ENCODE measurements at places on chromosomes 1 and 21.
A peak's percentile ranks its signal among the peaks of the same experiment; 100 is the strongest.

- DNase-seq, result peak; percentile 56
Observed at GRCh38 chr1:159197561-159198557, 6.8 kb upstream of the ACKR1 start.

GRCh38 chr1:39104158-39105060, 78.3 kb downstream of the NDUFS5 start:
- no peak for DNase-seq

DNA sequence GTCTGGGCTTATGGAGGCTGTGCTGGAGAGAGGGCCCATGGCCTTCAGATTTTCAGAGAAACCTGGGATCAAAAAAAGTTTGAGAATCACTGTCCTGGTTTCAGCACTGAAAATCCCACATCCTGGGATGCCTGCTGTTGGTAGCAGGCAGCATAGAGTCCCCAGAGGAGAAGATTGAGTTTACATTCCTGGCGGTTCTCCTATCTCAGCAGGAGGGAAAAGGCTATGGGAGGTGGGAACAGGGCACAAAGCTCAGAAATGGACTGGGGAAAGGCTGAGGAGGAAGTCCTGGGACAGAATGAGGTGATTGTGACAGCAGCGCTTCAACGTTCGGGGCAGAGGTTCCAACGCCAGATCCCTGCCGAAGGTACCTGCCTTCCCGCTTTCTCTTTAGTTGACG, 103.4 kb downstream of the ETS2 start:
- DNase-seq, result no peak

- DNase-seq, result no peak
Observed at GRCh38 chr21:41760411-41760810, 6.4 kb downstream of the RIPK4 start.

- DNase-seq, result no peak
Observed at GRCh38 chr21:20639026-20639425, 359.2 kb upstream of the NCAM2 start.

DNA sequence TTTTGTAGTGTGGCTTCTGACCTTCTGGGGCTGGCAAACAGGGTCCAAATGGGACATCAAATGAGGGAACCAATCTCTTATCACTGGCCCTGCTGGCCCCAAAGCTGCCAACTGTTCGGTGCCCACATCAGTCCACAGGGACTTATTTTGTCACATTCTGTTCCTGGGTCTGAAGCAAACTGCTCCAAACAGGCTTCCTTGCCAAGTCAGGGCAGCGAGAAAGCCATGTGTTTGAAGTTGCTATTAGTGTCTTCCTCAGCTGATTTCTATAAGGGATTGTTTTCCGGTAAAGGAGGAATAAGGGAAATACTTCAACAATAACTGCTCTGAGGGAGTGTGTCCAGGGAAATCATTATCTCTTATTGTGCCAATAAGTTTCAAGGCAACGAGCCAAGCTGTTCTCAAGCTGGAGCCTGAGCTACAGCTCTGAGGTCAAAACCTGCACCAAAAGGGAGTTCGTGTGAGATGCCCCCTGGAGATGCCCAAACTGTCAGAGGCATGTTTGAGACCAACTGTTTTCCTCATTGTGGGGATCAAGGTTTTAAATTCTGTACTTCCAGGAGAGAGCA, 381.4 kb upstream of the PROX1 start:
- no peak for DNase-seq

- no peak for DNase-seq
Observed at GRCh38 chr1:178953034-178953433, 72.7 kb upstream of the FAM20B start.

DNA sequence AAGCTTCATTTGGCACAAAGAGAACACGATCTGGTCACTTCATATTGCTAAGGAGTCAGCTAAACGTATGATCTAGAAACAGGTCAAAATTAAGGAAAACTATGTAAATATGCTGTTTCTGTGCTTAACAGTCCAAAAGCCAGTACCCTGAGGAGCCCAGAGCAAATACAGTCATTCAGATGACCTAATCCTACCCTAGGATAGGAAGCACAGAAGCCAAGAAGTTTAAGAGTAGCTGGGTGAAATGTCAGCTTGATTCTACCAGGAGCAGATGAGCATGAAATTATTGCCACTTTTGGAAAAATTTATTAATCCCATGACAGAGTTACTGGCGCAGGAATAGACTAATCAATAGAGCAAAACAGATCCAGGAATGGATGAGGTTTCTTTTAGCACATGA, 18.3 kb downstream of the SORT1 start:
- DNase-seq, result no peak

DNA sequence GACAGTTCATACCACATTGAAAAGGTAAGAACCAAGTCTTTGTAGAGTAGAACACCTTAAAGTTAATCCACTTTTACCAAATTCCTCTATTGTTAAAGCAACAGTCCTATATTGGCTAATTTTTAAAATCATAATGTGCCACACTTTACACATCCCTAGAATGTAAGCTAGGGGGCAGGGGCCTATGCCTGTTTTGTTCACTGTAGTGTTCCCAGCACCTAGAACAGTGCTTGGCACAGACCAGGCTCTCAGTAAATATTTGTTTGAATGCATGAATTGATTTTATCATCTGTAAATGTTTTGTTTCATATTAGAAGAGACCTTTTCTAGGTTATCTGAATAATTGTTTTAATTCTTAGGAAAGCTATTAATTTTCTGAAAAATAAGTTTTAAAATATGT, 9.1 kb downstream of the SMAP2 start:
- DNase-seq, result no peak

DNA sequence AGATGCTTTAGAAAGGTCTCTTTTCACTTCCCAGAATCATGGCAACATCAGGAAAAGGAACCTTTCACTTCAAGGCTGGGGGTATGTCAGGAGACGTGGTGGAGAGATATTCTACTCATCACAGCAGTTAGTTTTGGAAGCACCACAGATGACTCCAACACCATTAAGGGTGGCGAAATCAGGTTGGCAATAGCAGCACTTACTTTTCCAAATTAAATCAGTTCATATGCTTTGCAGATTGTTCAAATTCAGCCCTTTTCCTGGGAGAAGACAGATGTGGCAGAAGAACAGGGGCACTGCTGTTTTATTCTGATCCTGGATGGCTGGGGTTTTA, 79.0 kb downstream of the RUNX1 start:
- DNase-seq, result no peak

GRCh38 chr21:15564907-15565306, 164.9 kb upstream of the USP25 start:
- no peak for DNase-seq

DNA sequence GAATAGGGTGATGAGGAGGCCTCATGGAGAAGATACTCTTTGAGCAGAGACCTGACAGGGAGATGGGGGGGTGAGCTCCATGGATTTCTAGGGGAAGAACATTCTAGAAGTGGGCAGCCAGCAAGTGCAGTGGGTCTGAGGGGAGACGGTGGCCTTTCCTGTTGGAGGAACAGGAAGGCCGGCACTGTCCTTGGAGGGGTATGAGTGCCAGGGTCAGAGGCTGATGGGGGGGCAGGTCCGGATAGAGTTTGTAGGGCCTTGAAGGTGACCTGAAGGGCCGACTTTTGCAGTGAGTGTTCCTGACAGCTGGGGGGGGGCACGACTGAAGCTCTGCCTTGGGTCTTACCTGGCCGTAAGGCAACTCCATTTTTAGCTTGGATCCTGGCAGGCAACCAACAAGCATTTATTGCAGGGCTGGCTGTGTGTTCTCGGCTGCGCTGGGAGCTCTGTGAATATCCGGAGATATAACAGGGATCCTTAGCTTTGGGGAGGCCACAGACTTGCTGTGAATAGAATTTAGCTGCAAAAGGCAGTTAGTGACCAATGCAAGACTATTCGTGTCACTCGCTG, 130.6 kb downstream of the MRPS6 start:
- DNase-seq, result no peak

- no peak for DNase-seq
Observed at GRCh38 chr1:17359808-17360207, 12.2 kb upstream of the PADI6 start.

DNA sequence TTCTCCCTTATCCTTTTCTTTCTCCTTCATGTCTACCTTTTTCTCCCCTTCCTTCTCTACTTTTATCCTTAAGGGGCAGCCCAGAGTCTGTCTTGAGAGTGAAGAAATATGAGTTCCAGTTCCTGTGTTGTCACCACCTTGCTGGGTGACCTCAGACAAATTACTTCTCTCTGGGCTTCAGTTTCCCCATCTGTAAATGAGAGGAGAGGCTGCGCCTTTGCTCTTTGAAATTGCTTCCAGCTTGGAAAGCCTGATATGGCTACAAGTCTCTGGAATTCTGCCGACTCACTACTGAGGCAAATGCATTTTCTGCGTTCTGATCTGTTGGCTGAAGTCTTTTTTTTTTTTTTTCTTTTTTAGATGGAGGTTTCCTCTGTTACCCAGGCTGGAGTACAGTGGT, 119.2 kb downstream of the SYF2 start:
- DNase-seq, result no peak

DNA sequence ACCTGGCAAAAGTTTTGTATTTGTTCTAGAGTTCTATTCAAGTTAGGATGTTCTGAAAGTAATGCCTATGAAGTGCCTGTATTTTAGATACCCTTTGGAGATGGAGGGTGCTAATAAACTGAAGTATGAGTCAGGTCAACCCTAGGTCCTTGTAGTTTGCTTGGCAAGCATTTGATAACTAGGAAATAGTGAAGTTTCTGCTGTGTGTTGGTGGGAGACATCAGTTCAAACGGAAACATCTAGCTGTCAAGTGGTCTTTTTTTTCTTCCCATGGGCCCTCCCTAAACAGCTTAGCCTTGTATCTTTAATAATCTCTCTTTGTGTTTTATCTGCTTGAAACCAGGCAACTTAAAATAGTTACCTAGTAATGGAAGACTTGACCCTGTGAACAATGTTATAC, 4.5 kb downstream of the MRPS6 start:
- no peak for DNase-seq

DNA sequence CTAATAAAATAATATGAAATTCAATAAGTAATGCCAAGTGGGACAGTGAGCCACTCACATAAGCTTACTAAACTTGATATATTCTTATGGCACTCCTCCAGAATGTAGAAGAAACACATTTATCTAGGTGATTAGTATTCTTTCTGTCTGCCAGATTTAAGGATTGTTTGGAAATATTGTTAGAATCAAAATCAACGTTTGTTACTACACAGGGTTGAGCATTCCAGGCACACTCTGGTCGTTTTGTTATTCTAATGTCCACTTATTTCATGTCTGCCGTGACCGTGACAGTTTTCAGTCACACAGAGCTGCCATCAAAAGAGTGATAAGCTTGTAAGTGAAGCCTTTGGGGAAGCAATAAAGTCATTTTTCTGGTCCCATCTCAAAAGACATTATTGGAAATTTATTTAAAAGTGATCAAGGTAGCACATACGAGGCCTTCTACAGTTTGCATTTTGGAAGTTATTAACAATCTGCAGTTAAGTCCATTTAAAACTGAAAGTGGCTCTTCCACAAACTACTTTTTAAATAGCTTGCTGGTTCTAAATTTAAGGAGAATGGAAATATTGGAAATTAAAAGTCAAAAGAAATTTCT, 38.0 kb downstream of the NFIA start:
- DNase-seq, result no peak

DNA sequence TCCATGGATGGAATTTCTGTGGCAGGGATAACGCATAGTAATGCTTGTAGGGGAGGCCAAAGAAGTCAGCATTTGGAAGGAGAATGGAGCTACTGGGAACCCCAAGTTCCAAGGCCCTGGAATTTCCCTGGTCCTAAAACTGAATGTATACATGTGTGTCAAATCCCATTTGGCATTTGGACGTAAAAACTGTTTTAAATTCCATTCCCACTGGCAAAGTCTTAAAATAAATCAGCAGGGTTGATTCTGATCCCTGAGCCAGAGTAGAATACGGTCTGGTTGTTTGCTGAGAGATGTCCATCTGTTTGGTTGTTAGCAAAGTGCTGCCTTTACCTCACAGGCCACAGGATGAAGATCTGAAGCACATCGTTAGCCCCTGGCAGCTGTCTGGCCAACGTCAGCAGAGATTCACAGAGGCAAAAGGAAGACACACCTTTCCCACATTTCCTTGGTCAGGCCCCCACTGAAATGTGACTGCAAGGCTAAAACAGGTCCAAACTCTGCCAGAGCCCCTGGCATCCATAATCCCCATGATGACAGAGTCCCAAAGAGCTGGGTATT, 62.2 kb downstream of the GORAB start:
- DNase-seq, result no peak

DNA sequence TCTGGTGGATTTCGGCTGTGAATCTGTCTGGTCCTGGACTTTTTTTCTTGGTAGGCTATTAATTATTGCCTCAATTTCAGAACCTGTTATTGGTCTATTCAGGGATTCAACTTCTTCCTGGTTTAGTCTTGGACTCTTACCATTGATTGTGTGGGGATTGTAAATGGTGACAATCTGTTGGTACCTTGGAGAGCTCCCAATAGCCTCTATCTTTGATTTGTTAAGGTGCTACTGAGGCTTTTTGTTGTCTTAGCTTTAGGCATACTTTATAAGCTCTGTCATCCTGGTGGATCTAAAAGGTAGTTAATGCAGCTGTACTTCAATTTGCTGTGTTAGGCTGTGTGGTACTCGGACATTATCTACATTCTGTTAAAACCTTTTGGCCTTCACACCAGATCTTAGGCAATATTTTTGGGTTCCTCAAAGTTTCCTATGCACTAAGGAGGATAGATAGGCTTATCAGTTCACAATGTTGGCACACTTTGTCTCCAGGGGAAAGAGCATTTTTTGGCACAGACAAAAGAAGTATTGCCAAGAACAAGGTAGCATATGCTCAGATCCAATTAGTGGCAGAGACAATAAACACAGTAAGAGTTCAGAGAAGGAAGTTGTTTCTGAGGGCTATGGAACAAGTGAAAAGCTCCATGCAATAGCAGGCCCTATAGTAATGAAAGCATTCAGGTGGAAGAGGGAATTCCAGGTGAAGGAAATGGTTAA, 230.4 kb downstream of the PDE4B start:
- DNase-seq, result no peak

DNA sequence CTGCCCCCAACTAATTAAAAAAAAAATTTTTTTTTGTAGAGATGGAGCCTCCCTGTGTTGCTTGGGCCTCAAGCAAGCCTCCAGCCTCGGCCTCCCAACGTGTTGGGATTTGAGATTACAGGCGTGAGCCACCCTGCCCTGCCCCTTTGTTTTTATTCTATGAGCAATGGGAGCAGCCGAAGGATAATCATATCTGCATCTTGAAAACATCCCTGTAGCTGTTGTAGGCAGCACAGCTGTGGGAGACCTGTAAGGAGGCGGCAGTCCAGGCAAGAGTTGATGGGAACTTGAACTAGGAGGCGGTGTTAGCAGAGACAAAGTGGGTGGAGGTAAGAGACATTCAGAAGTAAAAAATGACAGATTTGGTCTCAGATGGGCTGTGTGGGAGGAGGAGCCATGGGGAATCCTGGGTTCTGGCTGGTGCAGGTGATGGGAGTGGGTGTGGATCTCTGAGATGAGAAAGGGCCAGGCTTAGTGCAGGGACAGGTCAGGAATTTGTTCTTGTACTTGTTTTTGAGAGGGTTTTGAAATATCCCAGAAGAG, 31.3 kb downstream of the STUM start:
- no peak for DNase-seq

GRCh38 chr1:2256435-2257244, 28.5 kb downstream of the SKI start:
- DNase-seq, result no peak

GRCh38 chr1:19426294-19427086, 58.8 kb downstream of the CAPZB start:
- no peak for DNase-seq
